ENCODE measurements at places on chromosomes 4 and X.

GRCh38 chrX:106246511-106246910, 78.4 kb downstream of the PWWP3B start:
- DNase-seq = peak; percentile 9

GRCh38 chrX:19388064-19388679, 44.4 kb downstream of the PDHA1 start:
- no peak for DNase-seq

GRCh38 chr4:180855184-180855583, 1388.0 kb upstream of the TENM3 start:
- DNase-seq = no peak

GRCh38 chrX:111470681-111471403, 40.6 kb upstream of the SERTM2 start:
- DNase-seq = no peak

Measured in iris pigment epithelial cell (primary cell).